NCI-H2029 (cell line): ENCODE measurements at places on chromosomes 1 and 21.

DNA sequence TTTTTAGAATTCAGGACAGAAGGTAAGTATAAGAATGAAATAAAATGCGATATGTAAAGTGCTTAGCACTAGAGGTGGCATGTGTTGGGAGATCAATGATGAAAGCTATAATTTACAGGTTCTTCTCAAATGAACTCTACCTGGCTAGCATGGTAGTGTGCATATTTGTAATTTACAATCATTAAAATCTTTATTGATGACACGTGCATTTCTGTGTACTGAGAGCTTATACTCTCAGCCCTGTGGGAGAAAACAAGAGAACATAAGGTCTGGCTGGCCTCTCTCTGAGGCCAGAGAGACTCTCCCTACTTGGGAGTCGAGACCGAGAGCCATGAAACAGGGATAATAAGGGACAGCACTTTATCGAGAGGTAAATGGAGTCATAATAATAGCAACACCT, 76.4 kb downstream of the COLGALT2 start:
- no peak for DNase-seq

DNA sequence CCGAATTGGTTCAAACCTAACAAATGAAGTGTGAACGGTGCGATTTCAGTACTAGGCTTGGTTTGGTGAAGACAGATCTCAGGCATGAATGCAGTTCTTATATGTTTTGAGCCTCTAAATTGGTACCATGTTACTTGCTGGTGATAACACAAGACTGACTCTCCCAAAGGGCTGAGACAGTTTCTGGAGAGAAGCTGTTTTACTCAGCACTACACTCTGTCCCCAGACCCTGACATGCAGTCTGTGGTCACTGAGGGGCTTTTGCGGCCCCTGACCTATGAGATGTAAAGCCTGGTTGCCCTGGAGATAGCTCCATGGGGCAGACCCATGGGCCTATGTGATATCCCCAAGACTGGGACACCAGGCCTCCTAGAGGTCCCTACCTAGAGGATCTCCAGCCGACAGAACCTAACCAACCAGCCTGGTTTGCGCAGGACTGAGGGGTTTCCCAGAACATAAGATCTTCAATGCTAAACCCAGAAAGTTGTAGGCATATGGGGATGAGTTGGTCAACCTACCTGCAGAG, 19.4 kb upstream of the FOXE3 start:
- no peak for DNase-seq

- DNase-seq, result no peak
Measured at GRCh38 chr1:156582388-156583017, 3.0 kb downstream of the TTC24 start.

- no peak for DNase-seq
Measured at GRCh38 chr1:152190589-152190988, 31.6 kb upstream of the RPTN start.

- DNase-seq, result no peak
Measured at GRCh38 chr1:85609976-85610375, 29.4 kb downstream of the CCN1 start.

GRCh38 chr1:167541610-167542009, 12.0 kb downstream of the CREG1 start:
- DNase-seq, result no peak

- DNase-seq, result no peak
Measured at GRCh38 chr1:94544706-94545490, 3.3 kb upstream of the F3 start.

DNA sequence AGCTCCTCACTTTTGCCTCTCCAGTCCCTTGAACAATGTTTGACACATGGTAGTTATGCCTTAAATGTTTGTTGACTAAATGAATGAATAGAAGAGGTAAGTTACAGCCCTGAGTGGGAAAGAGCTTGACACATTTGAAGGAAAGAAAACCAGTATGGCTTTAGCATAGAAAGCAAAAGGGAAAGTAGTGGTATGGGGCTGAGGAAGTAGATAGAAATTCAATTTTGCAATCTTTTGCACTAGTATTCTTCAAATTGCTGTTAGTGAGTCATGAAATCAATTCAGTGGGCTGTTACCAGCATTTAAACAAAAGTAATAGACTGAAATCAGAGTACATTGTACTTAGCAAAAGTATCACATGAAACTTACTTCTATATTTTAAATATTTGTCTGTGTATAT, 21.1 kb downstream of the PLA2G4A start:
- no peak for DNase-seq

GRCh38 chr1:53306168-53306567, 21.7 kb downstream of the LRP8 start:
- peak; percentile 64 for DNase-seq

- DNase-seq, result no peak
Measured at GRCh38 chr21:15992171-15992570, 262.4 kb downstream of the USP25 start.

GRCh38 chr1:201085902-201086735, 26.1 kb downstream of the CACNA1S start:
- DNase-seq, result no peak

GRCh38 chr1:75712306-75712705, 12.2 kb upstream of the ACADM start:
- no peak for DNase-seq

GRCh38 chr21:45285266-45285931, 2.3 kb downstream of the POFUT2 start:
- no peak for DNase-seq

DNA sequence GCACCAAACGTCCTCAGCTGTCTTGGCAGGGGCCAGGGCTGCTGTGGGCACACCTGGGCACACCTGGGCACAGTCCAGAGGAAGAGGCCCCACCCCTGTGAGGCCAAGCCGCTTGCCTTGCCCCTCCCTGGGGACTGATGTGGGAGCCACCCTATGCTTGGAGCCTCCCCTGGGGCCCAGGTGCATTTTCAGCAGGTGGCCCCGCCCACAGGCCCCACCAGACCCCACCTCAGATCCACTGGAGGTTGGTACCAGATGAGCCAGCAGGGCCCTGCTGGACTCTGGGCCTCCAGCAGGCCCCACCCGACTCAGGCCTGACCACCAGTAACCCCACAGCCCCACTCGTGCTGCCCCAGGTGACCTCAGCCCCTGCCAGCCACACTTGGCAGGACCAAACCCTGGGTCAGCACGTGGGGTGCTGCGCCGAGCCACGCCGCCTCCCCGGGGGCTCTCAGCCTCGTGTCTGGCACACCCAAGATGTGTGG, 8.8 kb downstream of the SLC19A1 start:
- DNase-seq, result no peak

DNA sequence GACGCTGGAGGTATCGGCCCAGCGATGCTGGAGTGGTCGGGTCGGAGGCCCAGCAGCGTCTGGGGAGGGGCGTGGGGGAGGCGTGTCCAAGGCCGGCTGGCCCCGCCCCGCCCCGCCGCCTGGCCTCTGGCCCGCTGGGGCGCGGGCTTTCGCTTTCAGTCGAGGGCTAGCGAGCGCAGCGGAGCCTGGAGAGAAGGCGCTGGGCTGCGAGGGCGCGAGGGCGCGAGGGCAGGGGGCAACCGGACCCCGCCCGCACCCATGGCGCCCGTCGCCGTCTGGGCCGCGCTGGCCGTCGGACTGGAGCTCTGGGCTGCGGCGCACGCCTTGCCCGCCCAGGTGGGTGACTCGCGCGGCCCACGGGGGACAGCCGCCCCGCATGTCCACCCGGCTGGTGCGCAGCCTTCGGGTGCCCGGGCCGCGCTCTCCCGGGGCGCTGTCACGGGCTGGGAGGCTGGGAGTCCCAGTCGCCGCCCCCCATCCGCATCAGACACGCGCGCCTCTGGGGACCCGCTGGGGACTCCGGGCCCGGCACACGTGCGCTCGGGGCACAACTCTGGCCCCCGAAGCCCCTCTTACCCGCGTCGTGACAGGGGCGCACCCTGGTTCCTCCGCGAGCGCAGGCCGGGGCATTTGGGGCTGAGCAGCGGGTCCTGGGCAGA, at the start of gene TNFRSF1B:
Gene TNFRSF1B, plus strand, starts transcription at position 158 of the 659 bp plus-strand sequence. Its CDS starts 101 bp downstream, at position 259.
- no peak for DNase-seq

DNA sequence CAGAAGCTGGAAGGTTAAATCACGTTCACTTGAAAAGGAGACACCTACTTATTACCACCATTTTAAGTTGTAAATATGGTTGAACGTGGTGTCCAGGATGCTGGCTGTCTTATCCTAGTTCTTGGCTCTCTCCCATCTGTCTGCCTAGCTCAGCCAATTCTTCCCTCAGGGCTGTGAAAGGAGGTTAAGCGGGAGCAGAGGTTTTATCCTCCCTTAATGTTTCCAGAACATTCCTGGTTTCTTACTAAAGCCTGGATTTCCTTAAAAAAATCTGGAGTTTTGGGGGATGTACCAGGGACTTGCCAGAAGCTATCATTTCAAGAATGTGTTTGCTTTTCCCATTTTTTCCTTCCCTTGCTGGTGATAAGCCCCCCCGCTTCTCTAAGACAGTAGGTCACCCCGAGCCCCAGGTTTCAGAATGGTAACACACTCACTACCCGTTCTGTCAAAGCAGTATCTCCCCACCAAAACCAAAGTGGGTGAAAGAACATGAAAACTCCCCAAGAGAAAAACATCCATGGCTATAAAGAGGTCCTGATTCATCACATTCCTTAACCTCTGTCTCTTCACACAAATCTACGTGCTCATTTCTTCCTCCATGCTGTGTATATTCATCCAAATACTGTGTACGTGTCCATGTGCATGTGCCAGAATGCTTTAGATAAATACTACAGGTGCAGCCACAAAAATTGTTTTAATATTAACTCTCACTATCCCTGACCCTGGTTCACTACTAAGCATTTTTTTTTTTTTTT, 114.7 kb downstream of the MAP3K21 start:
- no peak for DNase-seq

DNA sequence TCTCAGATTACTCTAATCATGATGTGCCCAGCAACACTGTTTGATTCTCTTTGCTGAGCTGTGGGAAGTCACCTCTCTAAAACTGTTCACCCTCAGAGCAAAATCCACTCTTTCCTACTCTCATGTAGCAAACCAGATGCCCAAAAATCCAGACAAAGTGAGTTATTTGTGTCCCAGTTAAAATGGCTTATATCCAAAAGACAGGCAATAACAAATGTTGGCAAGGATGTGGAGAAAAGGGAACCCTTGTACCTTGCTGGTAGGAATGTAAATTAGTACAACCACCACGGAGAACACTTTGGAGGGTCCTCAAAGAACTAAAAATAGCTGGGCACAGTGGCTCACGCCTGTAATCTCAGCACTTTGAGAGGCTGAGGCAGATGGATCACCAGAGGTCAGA, 384.0 kb downstream of the HHIPL2 start:
- DNase-seq, result no peak
